Activated T-cell treated with anti-CD3 and anti-CD28 coated beads for 4 hours (primary cell): ENCODE measurements at places on chromosomes 7 and 10.

DNA sequence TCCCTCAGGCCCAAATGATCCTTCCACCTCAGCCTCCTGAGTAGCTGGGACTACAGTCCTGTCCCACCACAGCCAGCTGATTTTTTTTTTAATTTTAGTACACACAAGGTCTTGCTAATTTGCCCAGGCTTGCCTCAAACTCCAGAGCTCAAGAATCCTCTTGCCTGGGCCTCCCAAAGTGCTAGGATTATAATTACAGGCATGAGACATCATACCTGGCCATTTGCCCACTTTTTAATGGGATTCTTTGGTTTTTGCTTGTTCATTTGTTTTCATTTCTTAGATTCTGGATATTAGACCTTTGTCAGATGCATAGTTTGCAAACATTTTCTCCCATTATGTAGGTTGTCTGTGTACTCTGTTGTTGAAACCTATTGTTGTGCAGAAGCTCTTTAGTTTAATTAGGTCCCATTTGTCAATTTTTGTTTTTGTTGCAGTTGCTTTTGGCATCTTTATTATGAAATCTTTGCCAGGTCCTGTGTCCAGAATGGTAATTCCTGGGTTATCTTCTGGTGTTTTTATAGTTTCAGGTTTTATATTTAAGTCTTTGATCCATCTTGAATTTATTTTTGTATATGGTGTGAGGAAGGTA, 95.2 kb downstream of the GLCCI1 start:
- no peak for DNase-seq

- DNase-seq, result no peak
Measured at GRCh38 chr7:36216063-36216684, 63.1 kb downstream of the EEPD1 start.

DNA sequence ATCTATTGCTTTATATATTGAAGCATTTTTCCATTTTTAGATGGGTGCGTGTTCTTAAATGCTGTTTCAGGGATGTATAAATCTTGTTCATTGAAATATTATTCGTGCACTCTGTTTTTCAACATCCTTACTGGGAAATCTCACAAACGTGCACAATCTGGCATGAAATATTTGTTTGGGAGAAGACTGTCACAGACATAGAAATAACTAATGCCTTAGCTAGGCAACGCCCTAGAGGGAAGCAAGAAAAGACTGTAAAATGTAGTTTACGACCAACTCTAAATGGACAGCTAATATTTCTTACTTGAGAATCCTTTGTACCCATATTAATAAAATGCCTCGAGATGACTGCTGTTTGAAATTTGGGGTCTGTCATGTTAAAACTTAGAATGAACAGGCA, 8.9 kb downstream of the DOCK4 start:
- DNase-seq, result no peak

GRCh38 chr10:48444266-48444665, 137.8 kb downstream of the MAPK8 start:
- DNase-seq, result no peak

DNA sequence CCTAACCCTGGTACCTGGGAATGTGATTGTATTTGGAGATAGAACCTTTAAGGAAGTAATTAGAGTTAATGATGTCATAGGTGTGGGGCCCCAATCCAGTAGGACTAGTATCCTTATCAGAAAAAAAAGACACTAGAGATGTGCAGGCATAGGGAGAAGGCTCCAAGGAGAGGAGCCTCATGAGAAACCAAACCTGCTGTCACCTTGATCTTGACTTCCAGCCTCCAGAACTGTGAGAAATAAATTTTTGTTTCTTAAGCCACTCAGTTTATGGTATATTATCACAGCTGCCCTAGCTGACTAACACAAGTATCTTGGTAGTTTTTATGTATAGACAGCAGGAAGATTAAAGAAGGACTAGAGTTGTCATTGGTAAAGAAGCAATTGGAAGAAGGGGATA, 23.9 kb upstream of the CELF2 start:
- no peak for DNase-seq

- DNase-seq, result no peak
Measured at GRCh38 chr10:58734664-58735063, 222.0 kb downstream of the BICC1 start.

- no peak for DNase-seq
Measured at GRCh38 chr7:6284055-6284400, 11.6 kb upstream of the CYTH3 start.
